ENCODE measurements at places on chromosomes 11 and 22. TPM values are rescaled to one million over a fixed set of nuclear protein-coding genes. Genes with fewer than 3 reads are reported as not detected.

MRGPRE gene
- total RNA-seq: not detected

HORMAD2 gene
- total RNA-seq: not detected

PTPRCAP gene
- 1.2 TPM for total RNA-seq

BDNF gene
- total RNA-seq: 3.3 TPM

SHANK3 gene
- total RNA-seq: 8.1 TPM

ALDH3B2 gene
- 2.6 TPM for total RNA-seq

MRGPRX4 gene
- not detected for total RNA-seq
